M059J (cell line): ENCODE measurements at places on chromosomes 13 and 19. TPM values are rescaled to one million over a fixed set of nuclear protein-coding genes. Genes with fewer than 3 reads are reported as not detected.

GRCh38 chr13:90049989-90050671, 1297.4 kb upstream of the MIR17HG start:
- DNase-seq: no peak

- DNase-seq: no peak
Observed at GRCh38 chr19:52739576-52739975, 4.7 kb upstream of the ZNF611 start.

The ZSCAN22 gene
- 2.2 and 3.6 TPM in 2 replicates for total RNA-seq

DNA sequence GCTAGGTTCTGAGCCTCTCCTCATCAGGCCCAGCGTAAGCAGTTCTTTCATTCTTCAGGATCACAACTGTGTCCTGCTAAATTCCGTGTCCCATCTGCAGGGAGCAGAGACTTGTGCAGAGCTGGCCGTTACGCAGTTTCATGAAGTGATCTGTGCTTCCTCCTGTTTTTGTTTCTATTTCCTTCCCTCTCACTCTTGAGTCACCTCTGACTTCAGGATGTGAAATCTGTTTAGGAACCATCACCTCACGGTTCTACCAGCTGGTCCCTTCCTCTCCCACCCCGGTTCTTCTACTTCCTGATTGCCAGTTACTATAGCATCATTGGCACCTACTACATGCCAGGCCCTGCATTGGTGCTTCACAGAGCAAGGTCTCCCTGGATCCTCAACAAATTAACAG, 8.5 kb downstream of the MAU2 start:
- DNase-seq: no peak

DNA sequence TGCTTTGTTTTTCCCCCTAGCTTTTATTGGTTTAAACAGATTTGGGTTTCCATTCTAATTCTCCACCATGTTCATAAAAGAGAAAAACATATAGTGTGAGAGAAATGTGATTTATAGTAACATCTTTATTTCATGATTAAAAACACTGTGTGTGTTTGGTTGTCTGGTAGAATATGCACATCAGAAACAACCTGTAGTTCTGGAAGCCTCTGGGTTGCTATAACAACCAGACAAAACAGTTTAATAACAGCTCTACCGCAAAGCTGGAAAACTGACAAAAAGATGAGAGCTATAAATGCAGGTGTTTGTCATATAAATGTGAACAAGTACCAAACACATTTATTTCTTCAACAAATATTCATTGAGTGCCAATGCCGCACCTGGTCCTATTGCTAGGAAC, 9.8 kb downstream of the KBTBD6 start:
- peak; percentile 51 for DNase-seq

- DNase-seq: peak; percentile 78
Observed at GRCh38 chr13:40585911-40586471, 80.5 kb downstream of the FOXO1 start.

The IGSF23 gene
- total RNA-seq: 0.22 and 0.81 TPM in 2 replicates

DNA sequence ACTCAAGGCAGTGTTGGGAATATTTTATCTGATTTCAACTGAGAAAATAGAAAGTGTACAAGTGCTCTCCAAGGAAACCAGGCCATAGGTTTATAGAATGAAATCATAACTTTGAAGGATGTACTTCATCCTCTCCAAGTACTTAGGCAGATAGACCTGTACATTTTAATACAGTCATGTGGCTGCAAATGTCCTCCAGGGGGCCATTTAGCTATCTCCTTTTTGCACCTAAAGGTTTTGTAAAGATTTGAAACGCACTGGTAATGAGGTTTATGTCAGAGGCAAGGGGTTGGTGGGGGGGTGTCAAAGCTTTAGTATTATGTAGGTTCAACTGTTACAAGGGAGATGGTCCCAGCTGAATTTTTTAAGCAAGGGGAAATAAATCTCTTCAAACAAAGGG, 364.4 kb downstream of the DCT start:
- DNase-seq: no peak

GRCh38 chr13:22175241-22175640, 504.4 kb downstream of the FGF9 start:
- DNase-seq: no peak
